Stimulated activated CD4-positive, alpha-beta T cell treated with anti-CD3 and anti-CD28 coated beads, Interleukin-12 subunit alpha, Interleukin-12 subunit beta, amount 100 ng/mL, for 4 hours (primary cell): ENCODE measurements at places on chromosomes 16 and 17.

- no peak for DNase-seq
Observed at GRCh38 chr17:77694391-77695363, 263.8 kb upstream of the TNRC6C start.

- DNase-seq: no peak
Observed at GRCh38 chr17:69166957-69167356, 25.3 kb upstream of the ABCA6 start.

- DNase-seq: no peak
Observed at GRCh38 chr16:21650521-21650920, 1.9 kb downstream of the IGSF6 start.

DNA sequence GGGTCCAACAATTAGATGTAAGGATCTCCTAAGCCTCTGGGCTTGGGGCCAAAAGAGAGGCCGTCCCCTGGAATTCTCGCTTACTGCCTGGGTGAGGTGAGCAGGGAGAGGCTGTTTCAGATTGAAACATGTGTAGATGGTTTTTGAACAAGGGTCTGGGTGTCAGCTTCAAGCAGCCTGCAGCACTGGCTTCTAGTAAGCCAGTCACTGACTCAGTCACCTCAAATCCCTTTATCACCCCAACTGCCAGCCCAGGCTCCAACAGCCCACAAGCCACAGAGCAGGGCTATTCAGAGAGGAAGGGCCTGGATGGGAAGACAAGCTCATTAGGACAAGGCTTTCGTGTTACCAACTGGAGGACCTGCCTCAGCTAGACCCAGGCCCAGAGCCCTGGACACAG is 180.2 kb downstream of the CCT6B start:
- DNase-seq: no peak

- DNase-seq: no peak
Observed at GRCh38 chr16:74748616-74749026, 26.0 kb downstream of the FA2H start.

DNA sequence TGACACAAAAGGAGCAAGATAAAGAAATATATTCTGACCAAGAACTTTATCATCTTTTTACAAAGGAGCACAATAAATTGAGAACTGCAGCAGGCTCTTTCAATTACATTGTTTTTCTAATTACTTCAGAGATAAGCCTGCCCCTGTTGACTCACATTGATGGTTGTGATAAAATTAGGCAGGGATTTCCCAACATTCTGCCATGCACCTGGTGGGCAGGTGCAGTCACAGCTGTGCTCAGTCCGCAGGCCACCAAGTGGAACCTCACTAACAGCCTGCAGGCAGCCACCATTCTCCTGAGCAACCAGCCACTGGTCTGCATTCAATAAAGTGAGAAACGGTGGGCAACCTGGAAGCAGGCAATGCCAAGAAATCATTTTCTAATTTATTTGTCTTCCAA is 5.1 kb downstream of the FANCA start:
- no peak for DNase-seq

DNA sequence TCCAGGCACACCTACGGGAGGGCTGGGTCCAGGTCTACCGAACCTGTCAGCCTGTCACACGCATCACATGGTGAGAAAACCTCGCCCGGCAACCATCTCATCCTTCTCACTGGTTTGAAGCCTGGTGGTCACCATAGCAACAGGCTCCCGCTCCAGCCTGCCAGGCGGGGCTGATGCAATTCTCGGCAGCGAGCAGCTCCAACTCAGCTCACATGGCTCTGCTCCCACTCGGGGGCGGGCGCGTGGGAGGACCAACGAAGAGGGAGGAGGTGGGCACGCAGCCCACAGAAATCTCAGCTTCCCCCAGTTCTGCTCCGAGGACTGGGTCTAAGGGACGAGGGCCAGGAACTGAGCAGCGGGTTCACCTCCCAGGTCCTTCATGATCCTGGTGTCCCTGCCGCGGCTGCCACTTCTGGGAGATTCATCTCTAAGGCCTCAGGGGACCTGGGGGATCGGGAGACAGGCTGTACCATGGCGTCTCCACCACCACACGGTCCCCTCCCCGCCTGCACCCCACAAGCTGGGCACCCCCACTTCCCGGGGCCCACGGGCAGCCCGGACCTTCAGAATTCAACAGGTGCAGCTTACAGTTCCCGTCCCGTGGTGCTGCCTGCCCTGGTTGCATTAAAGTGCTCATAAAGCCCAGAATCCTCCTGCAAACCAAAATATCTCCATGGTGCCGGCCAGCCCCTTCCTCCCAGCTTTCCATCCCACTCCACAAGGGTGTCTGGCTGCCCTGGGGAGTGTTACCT is 25.8 kb downstream of the ABR start:
- no peak for DNase-seq

DNA sequence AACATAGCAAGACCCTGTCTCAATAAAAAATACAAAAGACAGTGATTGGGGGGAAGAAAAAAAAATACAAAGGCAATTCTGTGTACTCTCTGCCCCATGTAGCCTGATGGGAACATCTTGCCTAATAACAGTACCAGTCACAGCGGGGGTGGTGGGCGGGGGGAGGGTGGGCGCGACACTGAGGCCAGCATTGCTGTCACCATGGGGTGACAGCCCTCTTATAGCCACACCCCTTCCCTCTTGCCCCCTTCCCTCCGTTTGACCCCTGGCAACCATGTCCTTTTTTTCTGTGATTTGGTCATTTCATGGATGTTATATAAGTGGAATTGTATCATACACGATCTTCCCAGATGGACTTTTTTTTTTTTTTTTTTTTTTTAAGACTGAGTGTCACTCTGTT is 80.9 kb downstream of the DNAH17 start:
- no peak for DNase-seq

GRCh38 chr16:4381935-4382794 is 10.5 kb downstream of the VASN start:
- no peak for DNase-seq

DNA sequence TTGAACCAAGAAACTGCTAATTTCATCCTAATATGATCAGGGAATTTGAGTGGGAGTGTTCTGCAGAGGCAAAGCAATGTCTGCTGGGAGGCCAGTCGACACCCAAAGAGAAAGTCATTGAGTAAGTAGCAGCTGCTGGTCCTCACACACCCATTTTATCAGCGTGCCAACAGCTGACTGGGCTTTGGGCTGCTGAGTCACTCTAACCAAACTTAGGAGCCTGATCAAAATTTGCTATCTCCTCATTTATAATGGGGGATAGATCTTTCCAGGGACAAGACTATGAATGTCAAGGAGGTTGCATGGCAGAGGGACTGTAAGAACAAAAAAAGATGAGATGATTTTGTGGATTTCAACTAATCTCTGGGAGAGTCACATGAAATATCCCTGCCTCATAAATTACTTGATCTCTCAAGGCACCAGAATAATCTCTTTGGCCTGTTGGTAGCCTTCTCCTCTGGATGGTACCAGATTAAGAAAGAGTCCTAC is 32.9 kb downstream of the CPSF4L start:
- no peak for DNase-seq

- DNase-seq: no peak
Observed at GRCh38 chr17:46928467-46929261, 5.7 kb downstream of the GOSR2 start.

DNA sequence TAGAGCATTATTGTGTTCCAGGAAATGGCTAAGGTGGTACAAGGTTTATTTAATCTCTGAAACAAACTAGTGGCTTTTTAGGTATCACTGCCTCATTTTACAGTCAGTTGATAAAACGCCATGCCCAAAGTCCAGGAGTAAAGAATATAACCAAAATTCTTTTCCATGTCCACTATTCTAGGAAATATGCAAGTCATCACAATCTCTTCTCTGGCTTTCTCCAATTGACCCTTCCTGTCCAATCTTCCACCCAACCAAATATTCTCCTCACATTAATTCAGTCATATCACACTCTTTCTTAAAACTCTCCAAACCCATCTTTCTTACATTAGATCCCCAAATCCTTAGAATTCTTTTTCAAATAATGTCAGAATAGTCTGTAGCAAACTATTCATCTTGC is 1110.0 kb upstream of the CDH8 start:
- no peak for DNase-seq

GRCh38 chr17:68288804-68289203 is 2.1 kb downstream of the SLC16A6 start:
- DNase-seq: no peak

- DNase-seq: no peak
Observed at GRCh38 chr17:21282231-21282630, 2.3 kb upstream of the MAP2K3 start.

GRCh38 chr17:55390364-55390977 is 31.2 kb downstream of the MMD start:
- no peak for DNase-seq
